ENCODE measurements at places on chromosomes 5 and 9.

DNA sequence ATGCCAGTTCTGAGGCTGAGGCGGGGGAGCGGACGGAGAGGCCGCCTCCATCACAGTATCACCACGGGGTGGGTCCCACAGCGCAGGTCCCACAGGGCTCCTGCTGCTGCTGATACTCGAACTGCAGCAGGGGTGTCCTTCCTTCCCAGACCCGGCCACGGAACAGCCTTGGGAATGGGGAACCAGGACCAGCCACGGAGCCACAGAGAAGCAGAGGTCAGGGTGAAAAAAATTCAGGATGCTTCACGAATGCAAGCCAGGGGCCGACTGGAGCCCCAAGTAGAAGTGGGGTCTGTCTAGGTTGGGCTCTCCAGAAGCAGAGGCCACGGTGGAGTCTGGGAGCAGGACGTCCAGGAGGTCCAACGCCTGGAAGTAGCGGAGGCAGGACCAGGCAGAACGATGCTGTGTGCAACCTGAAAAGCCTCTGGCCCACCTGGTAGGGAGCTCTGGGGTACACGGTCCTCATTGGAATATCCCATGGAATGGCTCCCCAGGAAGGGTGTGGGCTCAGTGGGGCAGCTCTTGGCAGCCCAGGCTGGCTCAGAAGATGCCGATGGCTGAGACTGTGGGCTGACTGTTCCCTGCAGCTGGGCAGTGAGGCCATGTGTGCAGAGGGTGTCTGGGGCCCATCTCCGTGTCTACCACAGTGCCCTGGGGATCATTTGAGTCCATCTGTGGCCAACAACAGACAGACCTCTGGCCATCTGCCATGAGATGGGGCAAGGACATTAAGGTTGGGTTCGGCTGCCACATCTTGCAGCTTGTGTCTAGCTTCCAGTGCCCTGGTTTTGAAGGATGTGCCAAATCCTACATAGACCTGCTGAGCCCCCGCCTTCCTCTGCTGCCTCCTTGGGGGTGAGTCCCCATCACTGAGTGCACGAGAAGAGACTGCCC lies 66.9 kb upstream of the FCN1 start:
- no peak for DNase-seq

- no peak for DNase-seq
These were observed 220.1 kb downstream of the PRR16 start for GRCh38 chr5:120684213-120684612.

GRCh38 chr5:133844836-133845235 lies 123.6 kb downstream of the C5orf15 start:
- DNase-seq = no peak

- no peak for DNase-seq
These were observed 610.5 kb upstream of the ITGA1 start for GRCh38 chr5:52177193-52177592.

Measured in stimulated activated CD8-positive, alpha-beta memory T cell treated with anti-CD3 and anti-CD28 coated beads, Interleukin-4, amount 100 ng/mL, for 1 hour (primary cell).